Activated CD4-positive, alpha-beta T cell treated with anti-CD3 and anti-CD28 coated beads, Interleukin-2, amount 50 U/mL, for 1 hour (primary cell): ENCODE measurements at places on chromosomes 6 and 20.
A peak's percentile ranks its signal among the peaks of the same experiment; 100 is the strongest.

DNA sequence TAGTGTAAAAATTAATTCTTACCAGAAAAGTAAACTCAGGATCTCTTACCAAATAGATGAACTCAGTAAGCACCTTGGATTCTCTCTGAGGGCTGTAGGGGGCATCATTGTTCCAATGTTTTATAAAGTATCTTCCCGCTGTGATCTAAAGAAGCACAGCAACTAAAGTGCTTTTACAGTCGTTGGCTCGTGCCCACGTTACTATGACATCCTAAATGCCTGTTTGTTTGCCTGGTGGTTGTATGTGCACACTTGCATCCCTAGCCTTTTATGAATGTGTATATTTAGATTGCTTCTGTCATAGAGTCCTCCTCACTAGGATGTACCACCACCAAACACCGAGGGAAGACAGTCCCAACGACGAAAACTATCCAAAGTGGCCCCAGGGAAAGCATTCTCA lies 34.5 kb downstream of the SLX4IP start:
- DNase-seq = no peak

- DNase-seq = no peak
These were observed 28.5 kb upstream of the MPC1 start for GRCh38 chr6:166411271-166411670.

- no peak for DNase-seq
These were observed 2.5 kb downstream of the RNF182 start for GRCh38 chr6:13927203-13927602.

GRCh38 chr6:144338951-144339700 lies 54.0 kb downstream of the UTRN start:
- DNase-seq = no peak

- DNase-seq = no peak
These were observed 15.6 kb upstream of the CBFA2T2 start for GRCh38 chr20:33474097-33474873.

GRCh38 chr20:23257848-23258746 lies 92.5 kb upstream of the NXT1 start:
- no peak for DNase-seq

GRCh38 chr6:47151232-47151898 lies 109.2 kb upstream of the ADGRF1 start:
- no peak for DNase-seq

- no peak for DNase-seq
These were observed 286.8 kb downstream of the HACE1 start for GRCh38 chr6:104572901-104573300.

DNA sequence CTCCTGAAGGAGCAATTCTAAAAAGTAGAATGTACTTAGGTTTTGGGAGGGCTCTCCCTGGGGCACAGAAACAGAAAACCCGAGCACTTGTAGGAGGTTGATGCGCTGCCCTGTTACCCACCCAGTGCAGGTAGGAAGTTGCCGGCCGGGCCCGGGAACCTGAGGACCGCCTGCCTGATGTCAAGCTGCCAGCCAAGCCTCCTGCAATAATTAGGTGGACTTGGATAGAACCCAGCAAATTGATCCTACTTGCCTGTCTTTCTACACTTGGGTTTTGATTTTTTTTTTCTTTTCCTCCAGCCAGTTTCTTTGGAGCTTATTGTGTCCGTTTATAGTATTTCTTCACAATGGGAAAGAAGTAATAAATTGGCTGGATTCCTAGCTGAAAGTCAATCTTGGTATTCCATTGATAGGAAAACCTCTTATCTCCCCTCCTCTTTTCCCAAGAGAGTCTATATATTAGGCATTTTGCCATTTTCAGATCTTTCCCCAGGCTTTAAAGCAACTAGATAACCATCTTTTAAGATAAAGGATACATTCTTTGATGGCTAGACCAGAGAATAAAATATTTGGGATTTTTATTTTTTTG lies 78.3 kb upstream of the FYN start:
- no peak for DNase-seq

DNA sequence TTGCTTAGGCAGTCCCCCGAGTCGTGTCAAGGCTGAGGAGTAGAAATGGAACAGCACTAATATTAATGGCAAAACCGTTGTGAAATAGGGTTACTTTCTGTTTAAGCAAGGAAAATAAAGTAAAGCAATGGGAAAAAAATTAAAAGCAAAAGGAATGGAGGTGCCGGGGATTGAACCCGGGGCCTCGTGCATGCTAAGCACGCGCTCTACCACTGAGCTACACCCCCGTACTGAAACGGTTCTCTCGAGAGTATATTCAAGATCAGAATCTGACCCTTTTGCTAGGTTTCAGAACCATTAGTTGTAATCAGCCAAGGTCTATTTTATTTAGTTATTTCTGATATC lies 85.5 kb downstream of the TRIM27 start:
- DNase-seq = peak; percentile 72

DNA sequence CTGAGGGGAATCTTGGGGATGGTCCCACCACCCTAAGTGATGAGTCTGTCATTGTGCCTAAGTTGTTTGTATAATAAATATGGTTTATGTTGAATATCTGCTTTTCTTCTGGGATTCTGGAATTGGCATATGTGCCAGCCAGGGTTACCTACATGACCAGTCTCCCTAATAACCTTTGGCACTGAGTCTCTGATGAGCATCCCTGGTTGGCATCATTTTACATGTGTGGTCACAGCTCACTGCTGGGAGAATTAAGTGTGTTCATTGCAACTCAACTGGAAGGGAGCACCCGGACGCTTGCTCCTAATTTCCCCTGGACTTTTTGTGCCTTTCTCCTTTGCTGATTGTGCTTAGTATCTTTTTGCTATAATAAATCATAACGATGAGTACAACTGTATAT lies 8.1 kb downstream of the SMAP1 start:
- no peak for DNase-seq

- DNase-seq = no peak
These were observed 96.2 kb upstream of the CCDC167 start for GRCh38 chr6:37595859-37596258.

DNA sequence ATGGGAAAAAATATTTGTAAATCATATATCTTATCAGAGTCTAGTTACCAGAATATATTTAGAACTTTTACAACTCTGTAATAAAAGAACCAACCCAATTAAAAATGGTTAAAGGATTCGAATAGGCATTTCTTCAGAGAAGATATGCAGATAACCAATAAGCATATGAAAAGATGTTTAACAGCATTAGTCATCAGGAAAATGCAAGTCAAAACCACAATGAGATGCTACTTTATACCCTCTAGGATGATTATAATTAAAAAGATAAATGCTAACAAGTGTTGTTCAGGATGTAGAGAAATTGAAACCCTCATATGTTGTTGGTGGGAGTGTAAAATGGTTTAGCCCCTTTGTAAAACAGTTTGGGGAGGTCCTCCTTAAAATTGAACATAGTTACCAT lies 94.1 kb downstream of the LRRC1 start:
- no peak for DNase-seq

DNA sequence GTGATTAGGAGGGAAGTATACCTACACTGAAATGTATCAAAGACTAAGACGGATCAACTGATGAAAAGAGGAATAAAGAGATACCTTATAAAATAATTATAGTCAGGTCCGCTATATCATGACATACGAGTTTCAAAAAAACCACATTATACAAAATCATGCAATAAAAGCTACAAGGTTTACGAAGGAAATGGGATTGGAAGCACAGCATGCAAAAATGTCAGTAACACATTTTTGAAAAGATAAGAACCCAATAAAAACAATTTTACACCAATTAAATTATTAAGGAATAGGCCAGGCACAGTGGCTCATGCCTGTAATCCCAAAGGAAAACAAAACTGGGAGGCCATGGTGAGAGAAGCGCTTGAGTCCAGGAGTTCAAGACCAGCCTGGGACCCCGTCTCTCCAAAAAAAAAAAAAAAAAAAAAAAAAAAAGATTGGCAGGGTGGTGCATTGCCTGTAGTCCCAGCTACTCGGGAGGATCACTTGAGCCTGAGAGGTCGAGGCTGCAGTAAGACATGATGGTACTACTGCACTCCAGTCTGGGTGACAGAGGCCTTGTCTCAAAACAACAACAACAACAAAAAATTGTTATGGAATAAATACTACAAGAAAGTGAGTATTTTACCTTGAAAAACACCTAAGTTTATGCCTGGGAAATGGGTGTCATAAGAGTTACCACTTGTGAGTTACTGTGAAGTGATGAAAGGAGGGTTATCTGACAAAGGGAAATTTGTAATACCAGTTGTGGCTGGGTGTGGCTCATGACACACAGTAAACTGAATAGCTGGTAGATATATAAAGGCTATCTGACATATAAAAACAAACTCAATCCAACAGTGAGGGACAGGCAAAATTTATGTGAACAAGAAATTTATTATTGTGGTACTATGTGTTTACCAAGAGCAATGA lies 45.2 kb downstream of the RANBP9 start:
- DNase-seq = no peak

DNA sequence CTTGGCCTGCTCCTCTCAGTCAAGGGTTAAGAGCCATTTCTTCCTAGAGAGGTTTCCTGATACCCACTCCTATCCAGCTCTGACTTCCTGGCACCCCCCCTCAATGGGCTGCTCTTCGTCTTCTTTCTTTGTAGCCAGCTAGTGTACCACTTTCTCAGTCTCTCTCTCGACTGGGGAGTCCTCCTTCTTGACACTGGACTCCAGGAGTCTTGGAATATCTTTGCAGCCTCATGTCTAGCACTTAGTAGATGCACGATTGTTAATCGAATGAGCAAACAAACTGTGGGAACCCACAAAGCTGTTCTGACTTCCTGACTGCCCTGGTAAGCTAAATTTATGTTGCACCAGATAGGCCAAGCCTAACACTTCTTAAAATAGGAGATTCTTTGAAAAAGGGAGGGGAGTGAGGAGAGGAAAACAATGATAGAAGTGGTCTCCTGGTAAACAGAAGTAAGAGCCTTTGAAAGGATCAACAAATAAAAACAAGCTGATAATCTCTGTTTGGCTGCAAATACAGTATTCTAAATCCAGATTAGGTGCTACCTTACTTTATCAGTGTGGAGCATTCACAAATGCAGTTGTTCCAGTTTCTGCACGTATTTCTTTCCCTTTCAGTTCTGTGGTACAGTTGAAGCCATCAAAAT lies 160.1 kb upstream of the CITED2 start:
- DNase-seq = no peak

DNA sequence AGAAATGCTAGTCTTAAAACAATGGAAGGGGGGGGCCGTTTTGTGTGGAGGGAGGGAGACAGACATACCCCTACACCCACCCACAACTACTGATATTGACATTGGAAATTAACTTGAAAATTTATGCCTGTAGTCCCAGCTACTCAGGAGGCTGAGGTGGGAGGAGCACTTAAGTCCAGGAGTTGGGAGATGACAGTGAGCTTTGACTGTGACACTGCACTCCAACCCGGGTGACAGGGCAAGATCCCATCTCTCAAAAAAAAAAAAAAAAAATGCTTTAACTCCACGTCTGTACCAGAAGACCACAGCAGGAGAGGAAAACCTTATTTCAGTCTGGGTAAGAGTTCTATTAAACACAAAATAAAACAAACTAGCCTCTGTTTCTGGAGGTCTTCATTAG lies 2.2 kb downstream of the TBC1D20 start:
- no peak for DNase-seq

GRCh38 chr6:13526727-13527670 lies 39.6 kb upstream of the GFOD1 start:
- DNase-seq = peak; percentile 3
